NCI-H2081 (cell line): ENCODE measurements at places on chromosomes 7 and 10.

DNA sequence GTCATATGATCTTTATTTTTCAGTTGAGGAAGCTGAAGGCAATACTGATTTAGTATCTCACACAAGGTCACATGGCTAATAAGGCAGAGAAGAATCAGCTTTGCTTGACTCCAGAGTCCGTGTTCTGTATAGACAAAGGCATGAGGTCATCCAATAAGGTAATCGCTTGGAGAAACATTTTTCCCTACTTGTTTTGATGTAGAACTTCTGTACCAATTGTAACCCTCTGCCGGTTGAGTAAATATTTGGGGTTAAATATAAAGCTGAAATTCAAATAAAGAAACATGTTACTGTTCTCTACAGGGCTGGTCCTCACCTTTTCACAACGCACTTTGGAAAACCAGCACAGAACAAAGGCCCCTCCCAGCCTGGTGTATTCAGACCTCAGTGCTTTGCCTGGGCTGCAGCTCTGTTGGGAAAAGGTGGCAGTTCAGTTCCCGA, 83.0 kb upstream of the INSYN2A start:
- peak; percentile 19 for DNase-seq

GRCh38 chr7:70319057-70319456, 720.8 kb downstream of the AUTS2 start:
- no peak for DNase-seq

DNA sequence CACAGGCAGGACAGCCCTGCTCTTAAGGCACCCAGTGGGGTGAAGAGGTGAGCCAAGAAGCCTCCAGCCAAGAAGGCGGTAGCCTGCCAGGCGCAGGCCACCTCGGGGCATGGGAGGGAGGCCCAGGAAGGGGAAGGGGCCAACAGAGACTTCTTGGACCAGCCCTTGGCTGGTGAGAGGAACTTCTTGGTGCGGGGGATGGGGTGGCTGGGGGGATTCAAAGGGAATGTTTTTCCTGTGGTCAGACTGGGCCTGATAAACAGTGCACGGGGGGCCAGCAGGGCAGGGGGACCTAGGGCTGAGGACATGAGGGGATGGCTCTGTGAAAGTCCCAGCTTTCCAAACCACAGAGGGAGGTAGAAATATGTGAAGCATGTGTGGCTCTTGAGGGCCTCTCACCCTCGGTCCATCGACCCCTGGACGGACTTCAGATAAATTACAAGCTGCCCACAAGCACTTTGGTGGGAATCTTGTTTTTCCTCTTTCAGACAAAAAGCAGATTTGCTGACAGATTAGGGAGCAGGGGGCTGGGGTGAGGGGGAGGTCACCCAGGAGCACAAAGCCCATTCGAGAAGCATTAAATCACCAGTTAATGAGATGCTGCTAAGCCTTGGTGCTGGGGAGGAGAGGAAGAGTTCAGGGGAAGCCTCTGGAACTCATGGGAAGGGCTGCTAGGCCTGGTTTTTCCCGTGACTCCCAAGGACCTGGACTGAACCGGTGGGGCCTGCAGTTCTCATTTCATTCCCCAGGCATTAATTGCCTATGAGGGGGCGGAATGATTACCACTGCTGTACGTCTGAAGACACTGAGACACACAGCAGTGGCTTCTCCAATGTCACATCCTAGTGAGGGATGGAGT, 11.3 kb downstream of the CRYGN start:
- DNase-seq: no peak

GRCh38 chr7:76506081-76506440, 4.3 kb upstream of the UPK3B start:
- DNase-seq: no peak

GRCh38 chr7:19107356-19108146, 9.9 kb downstream of the TWIST1 start:
- no peak for DNase-seq

GRCh38 chr7:6636741-6637543, at the start of gene ZNF316:
Gene ZNF316, plus strand, starts transcription at chr7:6637318. Its CDS starts 5,092 bp downstream, at chr7:6642410.
- peak; percentile 52 for DNase-seq

- DNase-seq: no peak
Observed at GRCh38 chr10:80504897-80505465, 32.7 kb upstream of the SH2D4B start.

GRCh38 chr10:120702032-120702431, 149.1 kb upstream of the WDR11 start:
- no peak for DNase-seq

DNA sequence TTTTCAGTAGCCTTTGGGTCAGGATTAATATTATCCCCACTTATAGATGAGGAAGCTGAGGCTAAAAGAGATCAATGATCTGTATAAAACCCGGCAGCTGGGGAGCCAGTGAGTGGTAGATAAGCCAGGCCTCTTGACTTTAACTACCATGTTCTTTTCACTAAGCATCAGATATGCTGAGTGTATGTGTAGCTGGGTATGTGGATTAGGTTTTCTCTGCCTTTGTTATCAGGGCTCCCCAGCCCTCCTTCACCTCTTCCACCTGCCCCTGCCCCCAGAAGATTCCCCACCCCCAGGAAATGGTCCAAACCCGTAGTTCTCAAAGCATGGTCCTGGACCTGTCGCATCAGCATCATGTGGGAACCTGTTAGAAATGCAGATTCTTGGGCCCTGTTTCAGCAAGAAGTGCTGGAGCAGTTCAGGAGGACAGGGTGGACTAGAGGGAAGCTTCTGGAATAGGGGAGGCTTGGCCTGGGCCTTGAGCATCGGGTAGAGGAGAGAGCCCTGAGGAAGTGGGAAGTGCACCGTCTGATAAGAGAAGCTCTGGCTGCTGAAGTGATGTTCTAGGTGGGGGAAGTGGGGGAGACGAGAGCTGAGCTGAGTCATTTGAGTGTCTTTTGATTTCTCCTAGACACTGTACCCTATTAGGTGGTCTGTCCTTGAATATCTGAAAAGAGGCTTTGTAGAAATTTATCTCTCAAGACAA, 101.3 kb downstream of the HIF1AN start:
- no peak for DNase-seq

DNA sequence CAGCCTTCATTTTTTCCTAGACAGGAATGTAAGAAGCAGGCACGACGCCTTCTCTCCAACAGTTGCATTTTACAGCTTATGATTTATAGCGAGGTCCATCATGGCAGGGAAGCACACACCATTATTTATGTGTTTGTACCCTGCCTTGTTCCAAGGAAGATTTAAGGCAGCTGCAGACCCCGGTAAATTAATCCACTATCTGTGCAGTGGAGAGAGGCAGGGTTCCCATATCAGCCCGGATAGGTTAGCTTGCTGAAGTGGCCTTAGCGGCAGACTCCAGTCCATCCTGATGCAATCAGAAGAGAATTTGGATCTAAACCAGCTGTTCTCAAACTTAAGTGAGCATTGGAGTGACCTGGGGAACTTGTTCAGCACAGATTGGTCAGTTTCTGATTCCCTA, 359.4 kb downstream of the GALNT17 start:
- no peak for DNase-seq

- DNase-seq: no peak
Observed at GRCh38 chr10:90125456-90126255, 424.3 kb downstream of the KIF20B start.

- peak; percentile 68 for DNase-seq
Observed at GRCh38 chr10:33334805-33335550, 511 bp upstream of the NRP1 start.

- DNase-seq: peak; percentile 13
Observed at GRCh38 chr10:26566525-26567350, 128.6 kb downstream of the APBB1IP start.

GRCh38 chr7:142722248-142722794, 27.0 kb upstream of the PRSS1 start:
- DNase-seq: no peak

- DNase-seq: peak; percentile 37
Observed at GRCh38 chr10:51960494-51960895, 261.1 kb upstream of the CSTF2T start.

GRCh38 chr10:86775056-86775869, 18.8 kb downstream of the BMPR1A start:
- no peak for DNase-seq

- DNase-seq: no peak
Observed at GRCh38 chr10:88624840-88625239, 38.3 kb downstream of the LIPJ start.

GRCh38 chr10:50508315-50509051, 115.3 kb downstream of the SGMS1 start:
- DNase-seq: no peak

- no peak for DNase-seq
Observed at GRCh38 chr7:12765431-12766100, 78.1 kb downstream of the ARL4A start.

DNA sequence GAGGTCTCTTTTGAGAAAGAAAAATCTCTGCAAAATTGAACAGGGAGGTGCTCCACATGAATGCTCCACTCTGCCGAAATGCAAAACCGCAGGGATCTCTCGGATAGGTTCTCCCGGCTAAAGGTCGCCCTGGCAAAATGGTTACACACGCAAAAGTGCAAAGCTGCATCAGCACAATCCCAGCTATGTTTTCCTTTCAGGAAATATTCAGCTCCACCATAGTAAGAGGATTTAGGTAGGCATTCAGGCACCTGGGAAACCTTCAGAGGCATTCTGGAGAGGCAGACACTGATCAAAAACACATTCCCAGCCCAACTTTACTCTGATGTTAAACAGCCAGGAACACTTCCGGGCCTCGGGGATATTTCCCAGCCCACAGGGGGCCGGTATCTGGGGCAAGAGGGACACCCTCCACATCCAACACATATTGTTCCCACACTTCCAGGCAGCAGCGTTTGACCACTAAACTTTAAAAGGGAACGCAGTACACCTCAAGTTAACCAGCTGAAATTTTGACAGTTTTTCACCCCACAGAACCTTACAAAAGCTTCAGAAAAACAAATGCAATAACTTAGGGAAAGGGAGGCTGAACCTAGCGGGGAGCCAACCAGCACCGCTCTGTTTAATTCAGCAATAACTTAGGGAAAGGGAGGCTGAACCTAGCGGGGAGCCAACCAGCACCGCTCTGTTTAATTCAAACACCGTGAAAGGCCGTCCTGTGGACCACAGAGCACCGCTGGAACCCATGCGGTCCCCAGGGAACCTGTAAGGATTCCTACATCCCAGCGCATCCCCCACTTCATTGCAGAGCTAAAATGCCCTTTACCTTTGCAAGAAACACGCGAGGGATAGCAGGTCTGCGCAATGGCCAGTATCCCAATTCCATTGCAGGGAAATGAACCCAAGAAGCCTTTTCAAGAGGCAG, 45.9 kb downstream of the TNS3 start:
- no peak for DNase-seq

- no peak for DNase-seq
Observed at GRCh38 chr7:99559175-99559915, 903 bp downstream of the ZNF655 start.

DNA sequence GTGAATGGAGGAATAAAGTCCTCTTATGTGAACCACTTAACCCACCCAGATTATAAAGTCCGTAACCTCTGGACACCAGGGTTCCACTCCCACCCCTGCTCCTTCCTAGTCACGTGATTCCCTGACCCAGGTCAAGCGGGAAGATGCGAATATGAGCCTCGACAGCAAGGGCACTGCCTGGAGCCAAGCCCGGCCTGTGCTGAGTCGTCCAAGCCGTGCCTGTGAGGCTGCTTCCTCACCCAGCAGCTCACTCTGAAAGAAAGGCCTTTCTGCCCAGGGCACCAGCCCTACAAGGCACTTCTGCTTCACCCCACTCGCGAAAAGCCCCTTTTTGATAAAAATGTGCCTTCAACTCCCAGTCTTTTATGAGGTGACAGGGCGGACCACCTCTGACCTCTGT, 85.8 kb downstream of the CYTH3 start:
- DNase-seq: no peak

- DNase-seq: no peak
Observed at GRCh38 chr7:105782391-105783042, 93.9 kb downstream of the ATXN7L1 start.

DNA sequence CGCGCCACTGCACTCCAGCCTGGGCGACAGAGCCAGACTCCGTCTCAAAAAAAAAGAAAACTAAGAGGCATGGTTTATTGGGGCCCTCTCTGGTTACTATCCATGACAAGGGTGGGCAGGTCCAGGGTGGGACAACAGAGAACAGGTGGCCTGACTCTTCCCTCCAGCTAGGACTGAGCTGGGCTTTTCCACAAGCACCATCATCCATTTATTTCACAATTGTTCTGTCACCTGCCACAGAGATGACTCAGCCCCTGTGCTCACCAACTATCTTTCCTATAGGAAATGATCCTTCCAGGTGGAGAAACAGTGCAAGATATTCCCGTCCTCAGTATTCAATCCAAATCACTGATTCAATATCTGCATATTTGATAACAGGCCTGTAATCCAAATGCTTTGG, 44.9 kb upstream of the MYL10 start:
- no peak for DNase-seq

- DNase-seq: no peak
Observed at GRCh38 chr10:118324140-118324539, 18.0 kb downstream of the FAM204A start.

DNA sequence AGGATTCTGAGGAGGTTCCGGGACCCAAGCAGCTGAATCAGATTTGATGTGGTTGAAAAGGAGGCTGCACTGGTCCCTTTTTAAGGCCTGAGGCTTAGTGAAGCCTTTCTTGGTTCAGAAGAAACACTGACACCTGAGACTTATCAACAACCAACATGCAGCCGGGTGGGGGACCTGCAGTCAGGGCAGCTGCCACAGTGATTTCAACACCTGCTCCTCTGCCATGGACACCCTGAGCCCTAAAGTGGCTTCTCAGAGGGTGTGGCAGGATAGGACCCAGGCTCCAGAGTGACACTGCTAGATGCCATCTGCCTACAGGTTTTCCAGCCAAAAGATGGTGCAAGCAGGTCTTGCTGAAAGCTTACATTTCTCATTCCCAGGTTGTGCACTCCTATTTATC, 99.3 kb downstream of the COL13A1 start:
- DNase-seq: no peak

- peak; percentile 62 for DNase-seq
Observed at GRCh38 chr10:5944389-5945189, 32.8 kb downstream of the IL15RA start.

- no peak for DNase-seq
Observed at GRCh38 chr7:41183741-41184140, 519.1 kb downstream of the INHBA start.

GRCh38 chr7:114508086-114508485, 93.5 kb downstream of the FOXP2 start:
- DNase-seq: no peak

DNA sequence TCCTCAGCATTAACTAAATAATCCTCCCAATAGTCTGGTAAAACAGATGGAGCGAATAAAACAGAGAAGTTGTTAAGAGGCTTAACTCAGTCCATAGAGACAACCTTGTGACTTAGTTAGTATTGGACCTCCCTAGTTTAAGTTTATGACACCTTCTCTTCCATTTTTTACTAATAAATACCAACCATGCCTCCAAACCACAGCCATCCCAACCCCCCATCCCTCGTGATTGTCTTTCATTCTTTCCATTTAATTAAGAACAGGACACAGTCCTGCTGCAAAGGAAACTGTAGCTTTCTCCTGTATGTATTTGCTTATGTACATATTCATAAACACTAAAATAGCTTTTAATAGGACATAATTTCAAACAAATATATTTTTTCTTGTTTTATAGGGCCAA, 238.2 kb downstream of the SEMA3D start:
- DNase-seq: no peak

GRCh38 chr10:128664729-128665128, 538.5 kb upstream of the MKI67 start:
- no peak for DNase-seq
